ENCODE measurements at places on chromosomes 6 and 20. TPM values are rescaled to one million over a fixed set of nuclear protein-coding genes. Genes with fewer than 3 reads are reported as not detected.

TPBG gene
- total RNA-seq = 4.9 TPM

ZNF334 gene
- total RNA-seq = 1.2 TPM

ADA gene
- total RNA-seq = 4.1 TPM

RPN2 gene
- 94.9 TPM for total RNA-seq

Data from cardiac septum (tissue), 1 donor.